ENCODE measurements at places on chromosomes 7 and 10.
A peak's percentile ranks its signal among the peaks of the same experiment; 100 is the strongest.

GRCh38 chr7:155567646-155568332, 21.4 kb upstream of the CNPY1 start:
- DNase-seq: no peak

DNA sequence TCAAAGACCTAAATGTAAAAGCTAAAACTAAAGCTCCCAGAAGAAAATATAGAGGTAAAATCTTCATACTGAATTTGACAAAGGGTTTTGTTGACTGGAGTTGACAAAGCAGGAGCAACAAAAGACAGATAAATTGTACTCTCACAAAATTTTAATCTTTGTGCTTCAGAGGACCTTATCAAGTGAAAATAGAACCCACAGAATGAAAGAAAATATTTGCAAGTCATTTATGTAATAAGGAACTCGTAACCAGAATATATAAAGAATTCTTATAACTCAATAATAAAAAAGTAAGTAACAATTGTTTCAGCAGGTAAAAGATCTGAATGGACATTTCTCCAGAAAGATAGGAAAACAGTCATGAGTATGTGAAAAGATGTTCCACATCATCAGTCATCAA, 62.0 kb upstream of the SRRM3 start:
- no peak for DNase-seq

DNA sequence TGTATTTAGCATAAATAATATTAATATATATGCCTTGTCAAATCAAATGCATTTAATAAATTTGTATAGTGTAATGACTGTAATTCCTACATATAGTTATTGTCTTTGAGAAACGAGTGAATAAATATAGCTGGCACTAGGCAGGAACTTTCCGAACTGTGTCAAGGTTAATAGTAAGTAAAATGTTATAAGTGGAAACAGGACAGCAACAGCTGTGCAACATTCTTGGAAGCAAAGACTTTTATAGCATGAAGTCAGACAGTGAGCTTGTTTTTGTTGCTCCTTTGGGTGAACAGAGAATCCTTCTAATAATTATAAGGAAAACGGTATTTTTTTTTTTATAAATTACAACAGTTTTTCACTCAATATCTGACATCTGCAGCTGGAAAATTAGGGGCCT, 14.0 kb upstream of the EXOC6 start:
- DNase-seq: no peak

DNA sequence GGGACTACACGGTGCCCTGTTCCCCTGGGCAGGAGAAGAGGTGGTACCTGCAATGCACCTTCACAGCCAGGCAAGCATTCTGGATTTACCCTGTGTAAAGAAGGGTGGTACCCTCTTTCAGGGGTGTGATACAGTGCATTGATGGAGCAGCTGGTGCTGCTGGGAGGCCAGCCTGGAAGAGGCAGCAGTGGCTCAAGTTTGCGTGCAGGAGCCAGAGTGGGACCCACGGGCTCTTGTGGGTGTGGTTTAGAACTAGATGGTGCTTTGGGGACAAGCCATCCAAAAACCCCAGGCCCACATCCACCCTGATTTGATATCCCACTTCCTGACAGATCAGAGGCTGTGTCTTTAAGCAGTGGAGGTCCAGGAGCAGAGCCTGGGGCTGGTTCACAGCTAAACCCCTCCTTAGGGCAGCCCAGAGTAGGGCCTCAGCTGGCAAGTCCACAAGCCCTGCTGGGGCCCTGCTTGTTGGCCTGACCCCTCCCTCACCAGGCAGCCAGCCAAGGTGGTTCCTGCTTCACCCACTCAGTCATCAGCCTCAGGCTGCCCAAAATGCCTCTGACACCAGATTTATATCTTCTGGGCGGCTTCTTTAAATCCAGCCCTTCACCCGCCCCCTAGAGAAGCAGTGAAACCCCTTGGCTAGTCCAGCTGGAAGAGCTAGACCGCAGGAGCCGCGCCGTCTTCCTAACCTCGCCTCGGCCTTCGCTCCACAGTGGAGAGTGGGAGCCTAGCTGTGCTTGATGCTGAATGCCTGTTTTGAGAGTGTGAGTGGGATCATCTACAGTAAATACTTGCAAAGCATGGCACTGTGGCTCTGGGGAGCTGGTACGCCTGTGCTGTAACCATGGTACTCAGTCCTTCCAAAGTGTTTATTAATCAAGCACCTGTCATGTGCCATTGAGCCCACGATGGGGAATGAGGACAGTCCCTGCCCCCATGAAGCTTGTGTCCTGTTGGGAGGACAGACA, 1.4 kb upstream of the ASIC3 start:
- DNase-seq: no peak

DNA sequence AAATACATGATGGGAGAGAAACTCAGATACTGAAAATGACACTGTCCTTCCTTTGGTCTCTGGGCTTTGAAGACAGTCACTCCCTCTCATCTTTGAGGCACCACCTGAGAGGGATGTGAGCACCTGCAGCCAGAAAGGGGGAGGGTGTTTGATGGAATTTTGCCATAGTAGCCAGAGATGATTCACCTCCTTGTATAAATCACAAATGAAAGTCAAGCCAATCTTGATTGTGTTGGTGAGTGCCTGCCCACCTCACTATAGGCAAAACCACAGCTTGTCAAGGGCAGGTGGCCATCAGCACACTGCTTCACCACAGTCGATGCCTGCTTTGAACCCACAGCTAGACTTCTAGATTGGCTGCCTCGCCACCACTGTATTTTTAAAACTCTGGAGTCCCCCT, 48.2 kb downstream of the PON1 start:
- DNase-seq: no peak

GRCh38 chr10:123847686-123848432, 43.7 kb downstream of the CPXM2 start:
- DNase-seq: no peak

GRCh38 chr7:16649196-16649595, 3.2 kb downstream of the BZW2 start:
- no peak for DNase-seq

GRCh38 chr7:100435401-100436304, 644 bp downstream of the PPP1R35 start:
- peak; percentile 70 for DNase-seq

GRCh38 chr10:33143160-33143728, 185.2 kb upstream of the ITGB1 start:
- peak; percentile 61 for DNase-seq

DNA sequence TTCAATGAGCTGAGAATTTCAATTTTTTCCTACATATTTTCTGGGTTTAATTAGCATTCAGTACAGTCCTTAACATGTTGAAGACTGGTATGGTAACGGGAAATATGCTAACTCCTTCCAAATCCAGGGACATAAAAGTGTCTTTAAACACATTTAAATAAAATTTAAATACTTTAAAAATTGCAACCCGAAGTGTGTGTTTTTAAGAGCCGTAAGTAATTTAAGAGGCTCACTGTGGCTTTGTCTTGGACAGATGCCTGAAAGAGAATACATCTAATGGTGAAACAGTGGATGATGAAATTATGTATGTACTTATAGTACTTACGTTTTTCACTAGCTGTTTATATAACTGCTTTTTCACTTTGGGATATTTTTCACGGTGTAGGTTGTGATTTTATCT, 687.3 kb upstream of the CELF2 start:
- DNase-seq: no peak

All from CD4-positive, alpha-beta T cell treated with Interleukin-6 for 4 hours (primary cell).